Common myeloid progenitor, CD34-positive (primary cell): ENCODE measurements at places on chromosomes 3 and 15.

- DNase-seq, result no peak
Observed at GRCh38 chr15:95486224-95486623, 844.3 kb upstream of the NR2F2 start.

GRCh38 chr3:132292042-132292441, 25.2 kb upstream of the ACP3 start:
- DNase-seq, result no peak

- peak; percentile 35 for DNase-seq
Observed at GRCh38 chr3:194023501-194024280, 112.3 kb upstream of the HES1 start.

GRCh38 chr3:15181511-15181910, 24.5 kb upstream of the CAPN7 start:
- DNase-seq, result no peak

GRCh38 chr3:79421273-79421672, 346.5 kb downstream of the ROBO1 start:
- DNase-seq, result no peak

DNA sequence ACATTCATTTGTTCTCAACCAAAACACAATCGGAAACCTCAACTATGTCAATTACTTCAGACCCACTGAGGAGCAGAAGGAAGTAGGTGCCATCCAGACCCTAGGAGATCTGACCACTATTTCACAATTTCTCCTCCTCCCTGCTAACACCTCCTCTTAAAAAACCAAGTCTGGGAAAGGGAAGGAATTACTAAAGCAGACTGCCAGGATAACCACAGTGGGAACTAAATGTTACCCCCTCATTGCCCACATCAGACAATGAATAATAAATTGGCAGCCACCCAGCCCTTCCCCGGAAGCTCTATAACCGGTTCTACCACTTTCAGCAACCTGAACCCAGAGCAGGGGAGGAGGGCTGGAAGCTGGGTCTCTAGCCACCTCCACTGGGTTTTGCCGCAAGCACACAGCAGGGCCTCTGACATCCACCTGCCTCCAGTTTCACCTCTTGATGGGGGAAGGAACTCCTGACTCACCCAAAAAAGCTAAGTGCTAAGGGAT, 17.6 kb downstream of the C15orf62 start:
- DNase-seq, result peak; percentile 49

DNA sequence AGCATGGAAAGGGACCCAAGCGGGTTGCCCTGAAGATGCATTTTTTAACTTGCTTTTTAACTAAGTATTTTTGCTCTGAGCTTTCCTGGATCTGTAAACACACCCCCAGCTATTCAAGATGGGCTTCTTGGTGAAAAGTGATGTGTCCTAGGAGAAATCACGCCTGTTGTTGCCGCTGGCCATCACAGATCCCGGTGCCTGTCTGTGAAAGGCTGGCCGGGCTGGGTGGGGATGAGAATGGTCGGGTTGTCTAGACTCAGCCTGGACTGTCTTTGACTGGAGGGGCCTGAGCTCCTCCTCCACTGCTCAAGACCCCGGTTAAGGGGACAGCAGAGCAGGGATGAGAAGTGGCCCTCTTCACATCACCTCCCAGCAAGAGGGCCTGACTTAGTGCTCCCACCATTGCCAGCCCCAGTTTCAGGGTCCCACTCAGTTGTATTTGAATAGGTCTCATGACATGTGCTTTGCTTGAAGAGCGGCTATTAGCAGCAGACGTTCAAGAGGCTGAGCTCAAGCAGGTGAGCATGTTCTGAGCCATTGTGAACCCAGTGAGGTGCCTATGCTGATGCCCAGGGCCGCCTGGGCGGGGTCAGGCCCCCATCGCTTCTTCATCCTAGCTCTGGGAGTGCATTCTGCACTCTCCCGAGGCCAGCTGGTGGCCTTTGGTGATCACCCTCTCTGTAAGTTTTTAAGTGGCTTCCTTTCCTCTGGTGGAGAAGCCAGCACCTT, 79.9 kb downstream of the IGF1R start:
- DNase-seq, result no peak

GRCh38 chr3:129794311-129795185, 99.0 kb downstream of the TMCC1 start:
- peak; percentile 8 for DNase-seq

DNA sequence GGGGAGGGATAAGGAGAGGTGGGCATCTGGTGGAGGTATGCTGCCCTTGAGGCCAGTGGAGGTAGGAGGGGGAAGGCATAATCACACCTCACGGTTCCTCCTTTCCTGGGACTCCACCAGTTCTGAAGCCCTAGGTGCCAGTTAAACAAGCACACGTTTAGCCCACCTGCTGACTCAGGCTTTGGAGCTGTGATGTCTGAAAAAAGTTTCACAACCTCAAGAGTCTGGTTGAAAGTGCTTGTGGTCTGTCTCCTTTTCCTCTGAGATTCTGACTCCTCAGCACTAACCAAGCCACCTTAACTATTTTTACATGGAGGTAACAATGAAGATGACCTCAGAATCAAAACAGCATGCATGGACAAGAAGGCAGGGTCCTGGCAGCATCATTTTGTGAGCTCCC, 23.0 kb downstream of the HPS3 start:
- DNase-seq, result no peak

DNA sequence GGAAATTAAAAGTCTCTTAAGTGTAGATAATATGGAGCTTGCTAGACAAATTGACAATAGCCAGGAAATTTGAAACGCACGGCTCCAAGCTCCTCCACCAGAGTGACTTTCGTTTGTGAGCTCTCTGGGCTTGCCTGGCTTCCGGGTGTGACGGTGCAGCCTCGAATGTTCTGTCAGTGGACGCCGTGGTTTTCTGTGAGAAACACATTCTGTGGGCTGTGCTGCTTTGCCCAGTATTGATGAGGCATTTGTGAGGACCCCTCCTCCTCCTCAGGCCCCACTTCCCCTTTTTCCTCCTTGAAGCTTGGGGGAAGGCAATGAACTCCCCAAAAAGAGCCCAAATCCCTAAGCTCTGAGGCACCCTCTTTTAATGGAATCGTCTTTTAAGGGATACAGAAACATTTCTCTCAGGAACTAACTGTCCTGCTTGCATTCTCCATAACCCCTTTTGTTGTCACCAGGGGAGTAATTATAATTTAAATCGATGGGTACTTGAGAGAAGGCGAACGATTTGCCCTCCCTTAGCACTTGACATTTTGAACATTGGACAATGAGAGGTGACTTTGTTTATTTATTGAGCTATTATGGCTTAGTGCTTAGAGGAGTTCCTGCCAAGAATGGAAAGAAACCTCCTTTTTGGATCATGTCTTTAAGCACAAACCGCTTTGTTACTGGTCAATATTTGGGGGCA, 40.8 kb downstream of the POLR2M start:
- peak; percentile 81 for DNase-seq

- DNase-seq, result no peak
Observed at GRCh38 chr3:122944671-122945161, 82.8 kb downstream of the SEMA5B start.

DNA sequence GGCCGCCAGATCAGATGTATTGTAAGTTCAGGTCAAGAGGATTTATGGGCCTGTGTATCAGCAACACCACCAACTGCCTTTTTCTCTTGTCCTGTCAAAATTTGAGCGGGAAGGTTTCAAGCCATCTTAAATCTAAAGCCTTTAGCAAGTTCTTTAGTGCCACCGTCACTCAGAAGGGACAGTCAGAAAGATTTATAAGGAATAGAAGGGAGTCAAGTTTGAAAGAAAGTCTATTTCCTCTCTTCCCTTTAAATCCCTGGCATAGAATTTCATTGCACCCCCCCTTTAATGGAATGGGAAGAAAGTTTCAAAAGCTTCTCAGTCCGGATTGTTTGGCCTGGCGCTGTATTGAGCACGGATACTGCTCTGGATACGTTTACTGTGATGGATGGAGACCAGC, 359.4 kb downstream of the FEZF2 start:
- DNase-seq, result no peak

DNA sequence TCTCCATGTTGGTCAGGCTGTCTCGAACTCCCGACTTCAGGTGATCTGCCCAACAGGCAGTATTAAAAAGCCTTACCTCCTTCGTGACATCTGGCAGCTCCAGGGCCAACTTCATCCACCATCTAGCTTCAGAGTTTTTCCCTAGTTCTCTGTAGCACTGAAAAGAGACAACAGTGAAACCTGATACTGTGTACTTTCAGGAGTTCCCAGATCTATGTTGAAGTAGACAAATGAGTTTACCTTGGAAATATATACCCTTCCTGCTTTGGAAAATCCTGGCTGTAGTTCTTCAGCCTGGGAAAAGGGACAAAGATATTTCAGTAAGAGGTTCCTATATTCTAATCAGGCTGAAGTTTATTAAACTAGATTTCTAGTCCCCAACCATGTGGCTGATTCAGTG, 18.0 kb downstream of the RMDN3 start:
- DNase-seq, result no peak

- no peak for DNase-seq
Observed at GRCh38 chr3:4426782-4427344, 40.2 kb downstream of the SUMF1 start.

- no peak for DNase-seq
Observed at GRCh38 chr3:50304601-50305000, 1.2 kb upstream of the HYAL1 start.

DNA sequence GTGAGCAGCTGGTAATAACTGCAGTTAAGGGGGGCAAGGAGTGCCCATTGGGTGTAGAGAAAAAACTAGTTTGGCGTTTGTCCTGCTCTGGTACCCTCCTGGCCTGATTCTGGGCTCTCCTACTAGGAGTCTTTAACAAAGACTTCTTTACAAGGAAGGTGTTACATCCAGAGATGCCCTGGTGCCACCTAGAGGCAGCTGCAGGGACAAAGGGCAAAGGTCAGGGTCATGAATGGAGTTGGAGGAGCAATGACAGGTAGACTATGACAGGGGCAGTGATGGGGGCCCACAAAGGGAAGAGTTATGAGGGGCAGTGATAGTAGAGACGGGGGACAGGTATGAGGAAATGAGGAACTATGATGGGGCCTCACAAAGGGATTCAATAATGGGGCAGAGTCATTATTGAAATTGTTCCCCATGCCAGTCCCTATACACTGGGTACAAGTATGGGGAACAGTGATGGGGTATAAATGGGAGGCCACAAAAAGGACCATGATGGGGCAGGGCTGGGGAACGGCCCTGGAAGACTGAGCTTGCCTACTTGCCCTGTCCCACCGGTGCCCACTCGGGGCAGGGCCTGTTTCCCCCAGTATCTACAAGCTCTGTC, 7.9 kb downstream of the CCDC71 start:
- peak; percentile 59 for DNase-seq

DNA sequence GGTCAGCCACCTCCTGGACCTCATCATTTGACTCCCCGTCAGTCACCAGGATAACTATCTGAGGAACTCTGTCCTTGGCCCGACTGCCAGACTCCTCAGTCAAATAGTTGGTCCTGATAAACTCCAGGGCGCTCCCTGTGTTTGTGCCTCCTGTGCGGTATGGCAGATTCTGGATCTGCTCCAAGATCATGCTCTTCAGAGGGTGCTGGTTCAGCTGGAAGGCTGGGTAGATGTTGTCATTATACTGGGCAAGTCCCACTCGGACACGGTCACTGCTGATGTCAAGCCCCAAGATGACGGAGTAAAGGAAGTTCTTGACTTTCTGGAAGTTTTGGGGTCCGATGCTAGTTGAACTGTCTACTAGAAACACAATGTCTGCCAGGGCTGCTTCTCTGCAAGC, 31.1 kb upstream of the CAPN7 start:
- no peak for DNase-seq

- peak; percentile 51 for DNase-seq
Observed at GRCh38 chr3:81910244-81910852, 148.9 kb upstream of the GBE1 start.

- DNase-seq, result peak; percentile 87
Observed at GRCh38 chr15:74127255-74127953, 3.0 kb upstream of the ISLR2 start.

DNA sequence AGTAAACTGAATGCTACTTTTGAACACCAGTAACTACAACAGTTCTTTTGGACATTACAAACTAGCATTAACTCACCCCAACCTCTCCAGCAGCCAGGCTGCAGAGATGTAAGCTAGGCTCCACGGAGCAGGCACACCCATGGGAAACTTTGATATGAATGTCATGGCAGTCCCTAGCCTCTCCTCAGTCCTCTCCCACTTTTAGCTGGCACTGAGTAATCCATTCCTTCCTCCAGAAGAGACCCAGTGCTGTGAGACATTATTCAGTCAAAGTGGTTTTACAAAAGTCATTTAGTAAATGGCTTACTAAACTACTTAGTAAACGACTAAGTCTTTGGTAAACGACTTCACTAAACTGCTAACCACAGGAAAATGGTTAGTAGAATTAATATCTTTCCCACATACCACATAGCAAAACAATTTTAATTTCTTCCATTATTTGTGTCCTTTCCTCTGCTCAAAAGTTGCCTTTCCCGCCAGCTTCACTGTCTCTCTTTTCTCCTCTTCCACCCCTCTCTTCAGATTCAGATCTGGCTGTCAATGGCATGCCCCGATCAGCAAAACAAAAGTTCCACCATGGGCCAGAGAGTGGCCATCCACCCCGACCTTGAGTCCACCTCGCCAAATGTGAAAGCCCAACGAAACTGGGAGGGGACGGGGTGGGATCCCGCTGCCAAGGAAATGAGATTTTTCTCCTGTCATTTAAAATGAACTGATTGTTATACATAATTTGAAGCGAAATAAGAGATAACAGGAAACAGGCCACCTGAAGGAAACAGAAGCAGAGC, 67.5 kb upstream of the TJP1 start:
- DNase-seq, result no peak

- DNase-seq, result no peak
Observed at GRCh38 chr3:171345107-171345843, 114.9 kb downstream of the TNIK start.

DNA sequence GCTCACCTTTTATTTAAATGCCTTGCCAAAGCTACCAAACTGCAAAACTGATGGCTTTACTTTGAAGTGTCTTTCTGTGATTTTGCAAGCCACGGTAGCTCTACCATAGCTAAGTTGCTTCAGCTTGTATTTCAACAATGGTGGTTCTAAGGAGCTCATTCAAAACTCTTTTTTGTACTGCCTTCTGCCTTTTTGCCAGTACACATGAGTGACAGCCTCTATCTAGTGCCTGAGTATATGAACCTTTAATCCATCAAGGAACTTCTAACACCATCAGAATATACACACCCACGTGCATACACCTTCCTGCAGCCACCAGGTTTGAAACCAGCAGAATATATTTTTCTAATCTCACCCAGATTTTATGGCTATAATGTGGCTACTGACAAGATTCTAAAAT, 10.4 kb upstream of the NR2F2 start:
- DNase-seq, result no peak

DNA sequence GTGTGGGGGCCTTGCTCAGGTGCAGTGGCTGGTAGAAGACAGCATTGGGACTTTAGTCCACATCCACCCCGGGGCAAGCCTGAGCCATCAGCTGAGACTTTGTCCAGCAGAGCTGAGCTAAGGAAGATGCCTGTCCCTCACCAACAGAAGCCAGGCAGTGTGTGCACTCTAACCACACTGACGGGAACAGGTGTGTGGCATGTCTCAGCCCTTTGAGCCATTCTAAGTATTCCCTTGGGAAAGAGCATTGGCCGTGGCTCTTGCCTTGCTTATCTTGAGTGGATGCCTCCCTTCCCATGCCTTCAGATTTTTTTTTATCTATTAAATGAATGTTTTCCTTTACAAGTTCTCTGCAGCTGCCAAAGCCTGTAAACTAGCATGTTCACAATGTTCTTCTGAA, 3.5 kb downstream of the GABRA5 start:
- no peak for DNase-seq
